ENCODE measurements at places on chromosomes 4 and X. TPM values are rescaled to one million over a fixed set of nuclear protein-coding genes. Genes with fewer than 3 reads are reported as not detected.

The RENBP gene
- polyA plus RNA-seq = 28.0 TPM

The TMLHE gene
- polyA plus RNA-seq = 13.6 TPM

The SYP gene
- polyA plus RNA-seq = 1.6 TPM

The GPR50 gene
- not detected for polyA plus RNA-seq

DNA sequence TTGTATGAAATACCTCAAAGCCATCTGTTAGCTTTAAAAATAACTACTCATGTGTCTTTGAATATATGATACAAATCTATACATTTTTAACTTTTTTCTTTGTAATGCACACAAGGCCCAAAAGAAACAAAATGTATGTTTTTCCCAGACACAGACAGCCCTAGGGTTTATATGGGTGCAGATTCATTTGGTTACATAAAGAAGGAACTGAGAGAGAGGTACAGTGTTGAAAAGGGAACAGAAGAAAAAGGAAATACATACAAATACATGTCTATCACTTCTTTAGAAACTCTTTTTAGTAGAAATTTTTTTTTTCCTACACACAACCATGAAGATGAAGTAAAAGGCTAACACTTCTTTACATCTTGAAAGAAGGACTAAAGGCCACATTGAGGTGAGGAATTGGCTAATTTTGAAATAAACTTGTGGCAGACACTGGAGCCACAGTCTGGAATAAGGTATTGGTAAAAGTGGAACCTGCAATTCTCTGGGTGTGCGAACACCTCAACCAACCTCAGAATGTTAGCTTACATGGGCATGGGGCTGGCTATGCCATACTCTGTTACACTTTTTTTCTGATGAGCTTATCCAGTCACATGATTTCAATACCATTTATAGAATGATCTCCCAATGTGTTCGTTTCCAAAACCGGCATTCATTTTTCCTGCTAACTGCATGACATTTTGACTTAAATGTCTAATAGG lies 67.9 kb downstream of the FAM47C start:
- H3K4me3 ChIP-seq = no peak overlapping the region
- no peak for DNase-seq
- no peaks in the 10 kb centered on the region for H3K27me3 ChIP-seq

DNA sequence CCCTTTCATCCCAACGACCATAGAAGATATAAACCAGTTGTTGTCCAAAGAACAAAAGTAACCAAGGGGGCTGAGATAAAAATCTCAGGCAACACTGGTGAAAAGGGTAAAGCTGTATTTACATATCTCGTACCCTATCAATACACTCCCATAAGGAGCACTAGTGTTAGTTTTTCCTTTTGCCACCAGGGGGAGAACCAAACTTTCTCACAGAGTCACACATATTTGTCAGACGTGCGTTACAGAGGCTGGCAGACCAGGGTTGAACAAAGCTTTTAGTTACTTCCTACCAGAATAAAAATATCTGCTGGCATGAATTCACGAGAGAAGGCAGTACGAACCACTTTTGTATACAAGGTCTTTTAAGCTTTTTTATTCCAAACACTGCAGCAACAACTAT lies 88.3 kb downstream of the AMELX start:
- no peaks in the 10 kb centered on the region for H3K27me3 ChIP-seq
- no peak overlapping the region for H3K27ac ChIP-seq
- H3K4me1 ChIP-seq = no peaks in the 10 kb centered on the region
- no peaks in the 10 kb centered on the region for H3K36me3 ChIP-seq
- H3K4me3 ChIP-seq = no peak overlapping the region

- no peak for DNase-seq
- H3K27me3 ChIP-seq = no peaks in the 10 kb centered on the region
- H3K36me3 ChIP-seq = no peaks in the 10 kb centered on the region
Observed at GRCh38 chr4:41660352-41660751, 88.2 kb downstream of the PHOX2B start.

- no peak overlapping the region for H3K27ac ChIP-seq
- H3K27me3 ChIP-seq = no peaks in the 10 kb centered on the region
- DNase-seq = no peak
- no peak overlapping the region for H3K4me3 ChIP-seq
- H3K4me1 ChIP-seq = no peaks in the 10 kb centered on the region
Observed at GRCh38 chr4:36411338-36411737, 129.9 kb downstream of the DTHD1 start.

DNA sequence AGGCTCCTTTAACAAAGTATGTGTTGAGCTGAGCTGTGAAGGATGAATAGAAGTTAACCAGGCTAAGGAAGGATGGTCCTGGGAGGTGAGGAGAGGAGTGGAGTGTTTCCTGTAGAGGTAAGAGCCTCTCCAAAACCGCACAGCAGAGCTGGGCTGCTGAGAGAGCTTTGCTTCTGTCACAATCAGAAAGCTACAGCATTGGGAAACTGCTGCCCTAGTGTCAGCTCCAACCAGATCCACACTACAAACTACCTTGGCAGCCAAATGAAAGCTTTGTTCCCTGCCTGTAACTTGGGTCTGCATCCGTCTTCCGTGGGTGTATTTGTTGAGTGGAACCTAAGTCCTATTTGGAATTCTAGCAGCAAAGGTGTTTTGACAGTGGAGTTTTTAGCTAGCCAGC lies 91.8 kb downstream of the REPS2 start:
- DNase-seq = no peak
- no peak overlapping the region for H3K27ac ChIP-seq
- H3K4me3 ChIP-seq = no peak overlapping the region
- H3K27me3 ChIP-seq = no peaks in the 10 kb centered on the region
- no peaks in the 10 kb centered on the region for H3K36me3 ChIP-seq

- H3K36me3 ChIP-seq = no peaks in the 10 kb centered on the region
- H3K27ac ChIP-seq = no peak overlapping the region
- no peak overlapping the region for H3K4me3 ChIP-seq
- no peak for DNase-seq
- H3K4me1 ChIP-seq = no peaks in the 10 kb centered on the region
Observed at GRCh38 chrX:69231903-69232302, 66.7 kb upstream of the PJA1 start.

GRCh38 chr4:44996276-44996845 lies 270.0 kb upstream of the GNPDA2 start:
- H3K4me3 ChIP-seq = no peak overlapping the region
- DNase-seq = no peak
- no peaks in the 10 kb centered on the region for H3K27me3 ChIP-seq
- no peak overlapping the region for H3K27ac ChIP-seq
- no peaks in the 10 kb centered on the region for H3K36me3 ChIP-seq
- H3K4me1 ChIP-seq = no peaks in the 10 kb centered on the region

GRCh38 chr4:675036-675882 lies 917 bp downstream of the MYL5 start:
- peak overlapping the region; percentile 92 for H3K27ac ChIP-seq
- H3K4me1 ChIP-seq = peaks cover 29% of the 10 kb centered on the region
- H3K4me3 ChIP-seq = peak overlapping the region; percentile 88

DNA sequence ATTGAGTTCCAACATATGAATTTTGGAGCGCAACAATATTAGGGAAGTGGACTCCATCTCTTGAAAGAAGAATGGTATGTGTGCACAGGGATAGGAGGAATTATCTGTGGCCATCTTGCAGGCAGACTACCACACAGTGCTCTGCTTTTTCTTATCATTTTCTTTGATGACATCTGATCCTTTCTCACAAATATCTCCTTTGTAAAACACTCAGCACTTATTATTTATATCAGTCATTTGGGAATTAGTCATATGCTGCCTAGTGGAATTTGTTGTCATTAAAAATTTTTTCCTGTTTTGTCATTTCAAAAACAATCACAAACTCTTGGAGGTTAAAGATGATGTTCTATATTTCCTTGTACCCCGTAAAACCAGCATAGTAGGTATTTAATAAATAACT lies 444.3 kb upstream of the ATOH1 start:
- no peak for DNase-seq
- no peak overlapping the region for H3K4me3 ChIP-seq
- no peaks in the 10 kb centered on the region for H3K27me3 ChIP-seq

- no peak overlapping the region for H3K27ac ChIP-seq
- H3K4me3 ChIP-seq = no peak overlapping the region
- H3K27me3 ChIP-seq = no peaks in the 10 kb centered on the region
- H3K4me1 ChIP-seq = no peaks in the 10 kb centered on the region
- DNase-seq = no peak
Observed at GRCh38 chrX:10356979-10357378, 200.2 kb downstream of the CLCN4 start.

DNA sequence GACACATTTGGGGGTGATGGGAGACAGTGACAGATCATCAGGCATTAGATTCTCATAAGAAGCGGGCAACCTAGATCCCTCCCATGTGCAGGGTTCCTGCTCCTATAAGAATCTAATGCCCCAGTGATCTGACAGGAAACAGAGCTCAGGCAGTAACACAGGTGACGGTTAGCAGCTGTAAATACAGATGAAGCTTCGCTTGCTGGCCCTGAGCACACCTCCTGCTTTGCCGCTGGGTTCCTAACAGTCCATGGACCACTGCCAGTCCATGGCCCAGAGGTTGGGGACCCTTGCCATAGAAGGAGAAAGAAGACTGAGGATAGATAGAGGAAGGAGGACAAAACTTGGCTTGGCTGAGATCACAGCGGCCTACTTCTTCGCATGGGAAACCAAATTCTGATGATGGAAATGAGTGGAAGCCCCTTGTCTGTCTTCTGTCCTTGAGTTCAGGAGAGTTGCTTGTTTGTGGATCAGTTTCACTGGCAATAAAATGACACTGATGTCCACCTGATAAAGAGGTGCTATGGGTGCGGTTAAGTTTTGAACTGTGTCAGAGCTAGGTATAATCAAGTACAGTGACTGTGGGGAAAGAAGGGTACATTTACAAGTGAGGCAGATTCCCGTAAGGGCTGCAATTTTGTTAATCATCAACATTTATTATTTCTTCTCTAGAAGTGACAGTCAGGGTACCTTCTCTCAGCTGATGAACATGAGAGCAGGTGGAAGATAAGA lies 1.7 kb upstream of the TIFA start:
- H3K27me3 ChIP-seq = no peaks in the 10 kb centered on the region
- no peaks in the 10 kb centered on the region for H3K36me3 ChIP-seq
- H3K27ac ChIP-seq = peak overlapping the region; percentile 95
- DNase-seq = peak; percentile 66

GRCh38 chr4:163638909-163639308 lies 144.4 kb downstream of the TMA16 start:
- H3K36me3 ChIP-seq = no peaks in the 10 kb centered on the region
- H3K4me1 ChIP-seq = no peaks in the 10 kb centered on the region
- H3K4me3 ChIP-seq = no peak overlapping the region
- no peak for DNase-seq
